NCI-H2029 (cell line): ENCODE measurements at places on chromosomes 6 and 20.

DNA sequence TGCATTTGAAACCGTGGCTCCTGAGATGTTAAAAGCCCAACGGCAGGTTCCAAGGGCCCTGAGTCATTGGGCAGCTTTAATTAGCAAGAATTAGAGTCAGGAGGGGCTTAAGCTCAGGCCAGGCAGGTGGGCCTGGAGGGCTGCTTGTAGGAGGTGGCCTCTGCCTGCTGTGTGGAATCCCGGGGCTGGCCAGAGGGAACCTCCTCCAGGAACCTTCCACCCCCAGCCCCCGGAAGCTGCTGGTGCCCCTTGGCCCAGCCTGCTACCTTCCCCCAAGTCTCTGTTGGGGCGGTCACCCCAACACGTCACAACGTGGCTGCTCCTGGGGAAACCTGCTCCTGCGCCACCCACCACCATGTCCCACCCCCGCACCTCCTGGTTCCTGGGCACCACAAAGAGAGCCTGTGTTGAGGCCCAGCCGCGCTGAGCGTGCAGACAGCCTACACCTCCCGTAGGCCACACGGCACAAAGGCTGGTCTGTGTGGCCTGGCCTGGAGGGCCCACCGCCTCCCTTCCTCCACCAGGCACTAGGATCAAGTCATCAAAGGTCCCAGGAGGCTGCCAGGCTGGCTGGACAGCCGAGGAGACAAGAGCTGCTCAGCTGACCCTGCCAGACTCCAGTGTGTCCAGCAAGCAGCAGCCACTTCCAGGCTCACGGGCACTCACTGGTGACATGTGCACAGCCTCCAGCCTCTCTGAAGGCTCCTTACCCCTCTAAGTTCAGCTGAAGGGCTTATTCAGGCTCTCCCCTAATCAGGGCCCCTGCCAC is 86.3 kb downstream of the SNX5 start:
- no peak for DNase-seq

- DNase-seq, result no peak
Measured at GRCh38 chr6:45478240-45478639, 100.5 kb upstream of the SUPT3H start.

DNA sequence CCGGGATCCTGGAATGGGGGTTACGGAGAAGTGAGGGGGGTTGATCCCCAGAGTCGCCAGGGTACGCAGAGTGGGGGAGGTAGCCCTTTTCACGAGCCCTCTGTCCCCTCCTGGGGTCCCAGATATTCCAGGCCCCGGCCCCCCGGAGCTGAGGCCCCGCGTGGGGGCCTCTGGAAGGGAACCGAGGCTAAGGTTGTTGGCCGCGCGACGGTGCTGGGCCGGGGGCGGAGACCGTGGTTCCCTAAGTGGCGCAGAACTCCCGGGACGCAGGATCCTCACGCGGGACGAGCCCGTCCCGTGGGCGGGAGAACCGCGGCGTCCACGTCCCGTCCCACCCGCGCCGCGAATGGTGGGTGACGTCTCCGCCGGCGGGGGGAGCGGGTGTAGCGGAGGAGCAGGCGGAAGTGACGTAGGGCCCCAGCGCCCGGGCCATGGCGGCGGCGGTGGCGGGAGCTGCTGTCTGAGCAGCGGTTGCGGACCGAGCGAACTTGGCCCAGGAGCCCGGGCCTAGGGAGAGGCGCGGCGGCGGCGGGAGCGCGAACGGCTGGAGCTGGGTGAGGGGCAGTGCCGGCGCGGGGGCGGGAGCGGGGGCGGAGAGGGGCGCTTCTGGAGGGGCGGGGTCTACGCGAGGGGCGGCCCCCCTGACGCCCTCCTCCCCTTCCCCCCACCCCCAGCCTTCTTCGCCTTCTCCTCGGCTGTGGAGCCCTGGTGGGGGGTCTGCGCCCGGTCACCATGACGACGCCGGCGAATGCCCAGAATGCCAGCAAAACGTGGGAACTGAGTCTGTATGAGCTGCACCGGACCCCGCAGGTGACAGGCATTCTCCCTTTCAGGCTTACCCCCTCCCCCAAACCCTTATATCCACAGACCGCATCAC is at the start of gene RING1:
Gene RING1 (plus strand): TSS at position 410 of the 877 bp plus-strand sequence. CDS start 323 bp downstream, at position 733.
- DNase-seq, result peak; percentile 69

DNA sequence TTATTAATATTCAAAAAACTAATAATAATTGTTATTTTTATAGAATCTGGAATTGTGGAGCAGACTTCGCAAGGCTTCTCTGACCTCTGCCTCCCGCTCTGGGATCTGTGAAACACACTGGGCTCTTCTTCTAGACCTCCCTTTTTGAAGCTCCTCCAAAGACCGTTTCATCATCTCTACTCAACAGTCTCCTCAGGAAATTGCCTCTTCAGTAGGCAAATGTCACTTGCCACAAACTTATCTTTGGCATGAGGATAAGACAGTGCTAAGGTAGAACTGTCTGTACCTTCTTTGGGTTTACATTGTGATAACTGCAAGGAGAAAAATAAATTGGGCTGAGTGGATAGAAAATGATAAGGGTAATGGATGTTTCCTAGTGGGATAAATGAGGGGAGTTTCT is 2.3 kb upstream of the MAS1L start:
- no peak for DNase-seq

DNA sequence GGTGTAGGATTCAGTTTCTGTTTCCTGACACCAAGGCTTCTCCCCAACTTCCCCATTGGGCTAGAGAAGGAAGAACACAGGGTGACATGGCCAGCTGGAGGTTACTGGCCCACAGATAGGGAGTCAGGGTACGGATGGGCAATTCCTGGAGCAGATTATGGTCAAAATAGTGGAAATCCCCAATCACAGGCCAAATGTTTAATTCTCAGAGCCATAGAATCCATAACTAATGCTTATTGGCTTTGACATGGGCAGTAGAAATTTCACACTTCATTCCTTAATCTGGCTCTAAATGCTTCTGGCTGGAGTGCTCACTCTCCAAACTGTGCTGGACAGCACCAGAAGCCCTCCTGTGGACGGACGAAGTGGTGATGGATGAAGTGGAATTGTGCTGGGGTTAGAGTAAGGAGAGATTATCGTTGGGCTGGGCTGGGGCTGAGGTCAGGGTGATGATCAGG is 887 bp downstream of the SIGLEC1 start:
- no peak for DNase-seq

GRCh38 chr6:16909658-16910360 is 148.5 kb upstream of the ATXN1 start:
- DNase-seq, result no peak
